ENCODE measurements at places on chromosomes 13 and 19. TPM values are rescaled to one million over a fixed set of nuclear protein-coding genes. Genes with fewer than 3 reads are reported as not detected.
A peak's percentile ranks its signal among the peaks of the same experiment; 100 is the strongest.

Gene ZNF616
- 24.0 TPM for polyA plus RNA-seq

Gene FFAR1
- polyA plus RNA-seq: not detected

Gene DACH1
- 47.1 TPM for polyA plus RNA-seq

DNA sequence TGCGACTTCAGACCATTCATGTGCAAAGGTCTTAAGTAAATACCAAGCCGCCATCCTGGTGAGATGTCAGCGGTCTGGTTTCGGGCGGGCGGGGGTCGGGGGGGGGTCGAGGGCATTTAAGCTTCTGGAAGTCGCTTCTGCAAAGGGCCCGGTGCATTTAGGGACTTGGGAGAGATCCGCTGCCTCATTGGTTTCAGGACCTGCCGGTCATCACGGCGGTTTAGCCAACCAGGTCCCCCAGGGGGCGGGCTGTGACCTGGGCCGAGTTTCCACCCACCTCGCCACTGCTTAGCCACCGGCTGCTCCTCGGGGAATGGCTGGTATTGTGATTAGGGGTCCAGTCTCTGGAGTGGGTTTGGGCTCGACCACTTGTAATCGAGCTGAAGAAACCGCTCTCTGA, 7.8 kb downstream of the ANKLE1 start:
- peak; percentile 9 for DNase-seq

- DNase-seq: no peak
These were observed 9.6 kb upstream of the PRKD2 start for GRCh38 chr19:46726551-46726950.

DNA sequence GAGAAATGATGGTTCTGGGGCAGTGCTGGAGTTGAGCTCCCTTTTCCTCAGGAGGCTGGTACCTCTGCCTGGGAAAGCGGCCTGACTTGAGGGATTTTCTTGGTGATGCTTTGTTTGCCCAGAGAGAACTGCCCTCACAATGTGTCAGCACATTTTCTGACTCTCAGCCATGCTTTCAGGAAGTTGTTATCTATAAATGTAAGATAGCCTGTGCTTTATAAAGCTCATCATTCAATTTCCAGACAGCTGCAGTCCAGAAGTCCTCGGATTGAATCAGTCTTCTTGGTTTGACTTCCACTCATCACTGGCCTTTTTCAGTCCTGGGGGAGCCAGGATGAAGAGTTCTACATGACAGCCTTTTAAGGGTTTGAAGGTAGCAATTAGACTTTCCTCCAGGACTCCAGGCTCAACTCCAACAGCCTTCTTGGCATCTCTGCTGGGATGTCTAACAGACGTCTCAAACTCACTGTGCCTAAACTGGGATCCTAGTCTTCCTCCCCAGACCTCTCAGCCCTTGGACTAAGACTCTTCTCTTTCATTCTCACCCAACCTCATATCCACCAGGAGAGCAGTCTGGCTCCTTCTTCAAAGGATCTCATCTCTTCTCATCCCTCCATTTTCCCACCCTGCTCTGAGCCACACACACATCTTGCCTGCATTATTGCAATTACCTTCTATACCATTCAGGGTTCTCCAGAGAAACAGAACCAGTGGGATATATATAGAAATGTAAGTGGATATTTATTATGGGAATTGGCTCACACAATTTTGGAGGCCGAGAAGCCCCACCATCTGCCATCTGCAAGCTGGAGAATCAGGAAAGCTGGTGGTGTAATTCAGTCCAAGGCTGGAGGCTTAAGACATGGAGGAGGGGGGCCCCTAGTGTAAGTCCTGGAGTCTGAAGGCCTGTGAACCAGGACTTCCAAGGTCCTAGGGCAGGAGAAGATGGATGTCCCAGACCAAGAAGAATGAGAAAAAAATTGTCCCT, 13.1 kb downstream of the ERICH6B start:
- no peak for DNase-seq

GRCh38 chr19:49689133-49690078, at the start of gene ADM5:
TSS of gene ADM5 (plus strand) at chr19:49689594. CDS start at chr19:49689838, 244 bp downstream.
- no peak for DNase-seq

GRCh38 chr13:30968846-30969245, 36.4 kb downstream of the TEX26 start:
- peak; percentile 26 for DNase-seq

- DNase-seq: no peak
These were observed 33.4 kb downstream of the TFDP1 start for GRCh38 chr13:113617961-113618360.

DNA sequence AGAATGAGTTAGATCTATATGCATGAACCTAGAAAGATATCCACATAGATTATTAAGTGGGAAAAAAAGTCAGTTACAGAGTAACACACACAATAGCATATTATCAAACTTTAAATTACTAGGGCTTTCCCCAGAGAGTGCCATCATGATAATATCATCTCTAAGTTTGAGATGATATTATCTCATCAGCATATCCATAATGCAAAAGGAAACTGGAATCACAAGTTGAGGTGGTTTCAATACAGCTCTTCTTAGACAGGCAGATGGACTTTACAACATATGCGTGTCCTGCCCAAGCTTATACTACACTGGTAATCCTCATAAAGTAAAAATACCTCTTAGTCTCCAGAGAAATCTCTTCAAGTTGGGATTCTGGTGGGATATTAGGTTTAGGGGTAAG, 236.2 kb upstream of the SERP2 start:
- no peak for DNase-seq

DNA sequence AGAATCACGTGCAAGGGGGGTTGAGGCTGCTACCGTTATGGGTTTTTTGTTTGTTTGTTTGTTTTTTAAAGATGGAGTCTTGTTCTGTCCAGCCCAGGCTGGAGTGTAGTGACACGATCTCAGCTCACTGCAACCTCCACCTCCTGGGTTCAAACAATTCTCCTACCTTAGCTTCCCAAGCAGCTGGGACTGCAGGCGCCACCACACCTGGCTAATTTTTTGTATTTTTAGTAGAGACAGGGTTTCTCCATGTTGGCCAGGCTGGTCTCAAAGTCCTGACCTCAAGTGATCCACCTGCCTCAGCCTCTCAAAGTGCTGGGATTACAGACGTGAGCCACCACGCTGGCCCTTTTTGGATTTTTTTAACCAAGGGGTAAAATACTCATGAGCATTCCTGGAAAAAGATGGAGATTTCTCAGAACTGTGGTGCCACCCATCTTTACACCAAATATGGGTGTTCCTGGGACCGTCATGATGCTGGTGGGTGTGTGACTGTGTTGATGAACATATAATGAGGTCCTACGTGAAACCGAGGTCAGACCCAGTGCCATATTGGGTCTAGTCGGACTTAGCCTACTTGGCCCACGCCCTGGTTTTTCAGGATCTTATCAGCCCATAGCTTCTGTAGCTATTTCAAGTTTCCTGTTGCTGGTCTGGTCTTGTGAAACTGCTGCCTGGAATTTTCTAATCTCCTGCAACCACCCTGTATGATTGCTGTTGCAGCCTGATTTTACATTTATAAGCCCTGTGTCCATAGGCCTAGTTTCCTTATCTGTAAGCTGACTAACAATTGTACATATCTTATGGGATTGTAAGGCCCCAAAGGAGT, 6.2 kb downstream of the PPP1R15A start:
- DNase-seq: no peak

DNA sequence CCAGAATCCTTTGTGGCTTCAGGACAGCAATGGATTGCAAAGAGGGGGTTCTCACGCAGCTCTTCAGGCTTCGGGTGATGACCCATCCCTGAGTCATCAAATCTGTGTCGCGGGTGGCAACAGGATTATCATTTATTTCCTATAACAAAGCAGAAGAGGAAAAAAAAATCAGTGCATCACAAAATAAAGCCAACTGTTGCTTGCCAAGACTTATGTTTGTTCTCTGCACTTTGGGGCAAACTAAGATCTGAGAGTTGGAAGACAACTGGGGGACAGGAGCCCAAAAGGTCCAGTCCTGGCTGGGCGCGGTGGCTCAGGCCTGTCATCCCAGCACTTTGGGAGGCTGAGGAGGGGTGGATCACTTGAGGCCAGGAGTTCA, 6.4 kb downstream of the GNA15 start:
- DNase-seq: no peak

- DNase-seq: no peak
These were observed 27.9 kb downstream of the ENOX1 start for GRCh38 chr13:43758834-43759233.

DNA sequence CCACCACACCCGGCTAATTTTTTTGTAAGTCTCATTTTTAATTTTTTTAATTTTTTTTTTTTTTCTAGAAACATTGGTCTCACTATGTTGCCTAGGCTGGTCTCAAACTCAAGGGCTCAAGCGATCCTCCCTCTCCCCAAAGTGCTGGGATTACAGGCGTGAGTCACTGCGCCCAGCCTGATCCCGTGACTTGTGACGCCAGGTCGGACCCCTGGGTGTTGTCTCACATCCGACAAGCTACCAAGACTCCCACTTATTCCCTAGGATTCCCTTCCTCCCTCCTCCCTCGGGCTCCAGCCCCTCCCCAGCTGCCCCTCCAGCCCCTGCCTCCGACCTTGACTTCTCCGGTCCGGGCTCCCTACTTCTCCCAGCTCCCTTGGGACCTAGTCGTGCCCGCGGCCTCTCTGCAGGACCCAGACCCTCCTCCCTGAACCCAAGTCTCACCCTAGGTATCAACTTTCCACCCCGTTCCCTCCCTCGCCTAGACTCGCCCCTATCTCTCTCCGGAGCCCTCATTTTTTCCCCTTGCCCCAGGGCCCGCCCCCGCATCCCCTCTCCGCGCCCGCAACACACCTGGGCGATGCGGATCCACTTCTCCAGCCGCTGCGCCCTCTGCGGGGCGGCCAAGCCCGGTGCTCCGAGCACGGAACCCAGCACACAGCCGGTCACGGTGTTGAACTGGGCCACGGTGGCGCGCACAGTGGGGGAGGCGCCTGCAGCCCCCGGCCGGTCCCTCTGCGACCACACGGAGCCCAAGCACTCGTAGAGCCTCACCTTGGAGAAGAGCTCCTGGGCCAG, 13.1 kb downstream of the RGL3 start:
- no peak for DNase-seq

DNA sequence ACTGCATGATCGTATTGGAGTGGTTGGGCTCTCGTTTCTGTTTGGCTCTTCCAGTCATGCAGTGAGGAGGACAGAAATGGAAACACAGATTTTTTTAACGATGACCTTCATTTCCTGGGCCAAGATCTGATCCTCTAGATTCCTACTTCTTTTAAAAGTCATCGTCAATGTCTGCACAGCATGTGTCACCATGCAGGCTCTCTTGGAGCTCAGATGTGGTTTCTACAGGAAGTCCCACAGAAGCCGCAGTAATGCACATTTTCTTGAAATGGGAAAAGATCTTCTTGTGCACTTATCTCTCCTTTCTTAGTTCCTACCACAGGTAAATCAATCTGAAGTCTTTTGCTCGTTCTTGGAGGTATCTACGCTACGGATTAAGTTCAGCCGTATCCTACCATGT, 626.9 kb downstream of the EFNB2 start:
- DNase-seq: no peak

Data from right lung (tissue), 10 donors.